ENCODE measurements at places on chromosomes 2 and 18.

DNA sequence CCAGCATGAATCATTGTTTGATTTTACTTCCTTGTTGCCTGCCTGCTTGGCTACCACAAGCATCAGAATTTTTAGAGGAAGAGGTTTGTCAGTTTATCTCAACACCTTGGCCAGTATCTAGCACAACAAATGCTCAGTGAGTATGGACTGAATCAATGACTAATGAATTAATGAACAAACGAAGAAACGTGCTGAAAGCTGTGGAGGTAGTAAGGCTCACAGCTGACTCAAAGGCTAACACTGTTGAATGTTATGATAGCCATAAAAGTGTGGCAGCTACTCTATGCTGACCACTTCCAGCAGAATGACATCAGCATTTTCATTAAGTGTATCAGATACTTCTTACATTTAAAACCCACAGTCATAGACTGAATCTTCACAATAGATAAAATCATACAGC lies 543.4 kb downstream of the IRS1 start:
- no peak overlapping the region for H3K27ac ChIP-seq
- H3K4me1 ChIP-seq: peaks cover 2% of the 10 kb centered on the region
- H3K4me3 ChIP-seq: no peak overlapping the region
- DNase-seq: no peak
- H3K27me3 ChIP-seq: no peaks in the 10 kb centered on the region

DNA sequence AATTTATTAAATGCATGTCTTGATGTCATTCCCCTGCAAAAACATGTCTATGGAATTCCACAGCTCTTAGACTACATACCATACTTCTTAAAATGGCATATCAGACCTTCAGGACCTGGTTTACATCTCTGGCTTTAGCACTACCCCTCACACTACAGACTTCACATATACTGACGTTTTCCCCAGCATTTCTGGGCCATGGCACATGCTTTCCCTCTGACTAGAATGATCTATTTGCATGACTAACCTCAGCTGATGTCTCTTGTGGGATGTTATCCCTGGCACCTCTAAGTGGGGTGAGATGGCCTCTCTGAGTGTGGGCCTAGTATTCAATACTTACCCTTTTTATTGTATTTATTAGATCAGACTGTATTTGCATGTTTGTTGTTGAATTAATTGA lies 381.6 kb downstream of the ERBB4 start:
- H3K4me3 ChIP-seq: no peak overlapping the region
- no peak for DNase-seq
- H3K27ac ChIP-seq: no peak overlapping the region
- no peaks in the 10 kb centered on the region for H3K4me1 ChIP-seq

DNA sequence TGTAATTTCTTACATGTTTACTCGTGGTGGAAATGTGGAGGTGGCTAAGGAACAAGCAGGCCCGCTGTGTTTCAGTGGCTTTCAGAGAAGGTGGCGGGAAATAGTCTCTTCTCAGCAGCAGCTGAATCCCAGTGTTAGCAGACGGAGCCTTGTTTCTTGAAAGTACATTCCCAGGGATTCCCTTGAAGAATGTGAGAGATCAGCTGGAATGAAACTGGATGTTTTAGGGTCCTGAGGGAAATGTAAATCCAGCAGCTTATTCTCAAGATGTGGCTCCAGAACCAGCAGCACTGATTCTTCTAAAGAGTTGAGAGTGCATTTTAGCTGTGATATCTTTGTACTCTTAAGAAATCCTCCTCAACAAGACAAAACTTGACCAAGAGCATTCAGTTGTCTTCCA lies 59.1 kb downstream of the CDC42EP3 start:
- H3K27me3 ChIP-seq: no peaks in the 10 kb centered on the region
- no peaks in the 10 kb centered on the region for H3K36me3 ChIP-seq
- no peak overlapping the region for H3K4me3 ChIP-seq
- no peak for DNase-seq

DNA sequence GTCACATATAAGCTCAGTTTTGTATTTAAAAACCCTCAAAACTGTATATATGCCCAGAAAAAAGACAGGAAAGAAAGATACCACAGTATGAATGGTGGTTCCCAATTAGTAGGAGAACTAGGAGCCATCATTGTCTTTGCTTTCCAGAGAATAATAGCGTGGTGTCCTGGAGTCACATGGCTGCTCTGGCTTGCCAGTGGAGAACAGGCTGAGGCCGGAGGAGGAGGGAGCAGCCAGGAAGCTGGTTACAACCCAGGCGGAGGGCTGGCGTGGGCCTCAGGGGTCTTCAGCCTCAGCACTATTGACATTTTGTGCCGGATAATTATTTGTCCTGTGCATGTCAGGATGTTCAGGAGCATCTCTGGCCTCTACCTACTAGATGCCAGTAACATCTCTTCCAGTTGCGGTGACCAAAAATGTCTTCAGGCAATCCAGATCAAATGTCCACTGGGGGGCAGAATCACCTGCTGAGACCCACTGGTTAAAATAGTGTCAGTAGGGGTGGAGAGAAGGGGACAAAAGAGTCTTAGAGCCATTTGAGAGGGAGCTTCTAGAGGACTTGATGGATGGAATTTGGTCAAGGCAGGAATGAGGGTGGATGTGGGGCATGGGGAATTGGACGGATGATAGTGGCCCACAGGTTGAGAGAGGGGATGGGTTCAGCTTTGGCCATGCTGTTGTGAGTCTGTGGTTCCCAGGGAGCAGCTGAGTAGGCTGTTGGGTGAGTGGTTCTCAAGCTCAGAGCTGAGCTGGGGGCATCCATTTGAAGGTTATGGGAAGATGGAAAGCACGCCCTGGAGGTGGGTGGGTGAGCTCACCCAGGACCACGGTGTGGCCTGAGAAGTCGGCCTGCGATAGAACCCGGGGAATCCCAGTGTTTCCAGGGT lies 144.9 kb downstream of the AGAP1 start:
- H3K27me3 ChIP-seq: no peaks in the 10 kb centered on the region
- peak overlapping the region; percentile 75 for H3K27ac ChIP-seq
- H3K4me3 ChIP-seq: no peak overlapping the region
- no peak for DNase-seq
- H3K36me3 ChIP-seq: no peaks in the 10 kb centered on the region

DNA sequence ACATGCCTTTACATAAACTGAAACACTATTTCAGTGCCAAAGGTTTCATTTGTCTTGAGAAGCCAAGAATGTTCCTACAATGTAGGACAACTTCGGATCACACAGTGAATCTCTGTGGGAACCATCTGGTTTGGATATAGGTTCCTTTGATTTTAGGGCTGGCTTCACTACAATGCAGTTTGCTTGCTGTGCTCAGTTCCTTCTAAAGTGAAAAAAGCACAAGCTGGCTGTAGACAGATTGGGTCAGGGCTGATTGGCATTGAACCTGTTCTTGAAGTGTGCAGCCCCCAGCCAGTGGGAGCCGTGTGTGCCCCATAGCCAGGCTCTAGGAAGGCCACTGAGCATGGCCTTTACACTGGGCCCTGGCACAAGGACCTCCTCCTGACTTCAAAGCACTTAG lies 167.9 kb upstream of the HNRNPA3 start:
- no peaks in the 10 kb centered on the region for H3K36me3 ChIP-seq
- H3K27me3 ChIP-seq: no peaks in the 10 kb centered on the region
- no peak overlapping the region for H3K27ac ChIP-seq
- no peak overlapping the region for H3K4me3 ChIP-seq
- DNase-seq: no peak

DNA sequence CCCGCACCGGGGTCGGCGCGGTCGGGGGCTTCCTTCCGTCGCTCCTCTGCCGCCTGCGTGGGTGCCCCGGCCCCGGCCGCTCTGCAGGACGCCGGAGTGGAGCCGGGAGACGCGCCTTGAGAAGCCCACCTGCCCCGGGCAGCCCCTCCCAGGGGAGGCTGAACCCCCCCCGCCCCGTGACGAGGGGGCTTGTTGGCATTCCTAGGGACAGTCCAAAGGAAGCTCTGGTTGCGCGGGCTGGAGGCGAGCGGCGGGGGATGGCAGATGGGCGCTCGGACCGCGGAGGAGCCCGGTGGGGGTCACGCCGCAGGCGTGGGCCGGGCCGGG lies 133.5 kb upstream of the MGAT5 start:
- DNase-seq: peak; percentile 42
- no peaks in the 10 kb centered on the region for H3K36me3 ChIP-seq
- peak overlapping the region; percentile 95 for H3K27ac ChIP-seq
- H3K27me3 ChIP-seq: no peaks in the 10 kb centered on the region
- H3K4me3 ChIP-seq: peak overlapping the region; percentile 86

GRCh38 chr2:235055891-235056516 lies 104.2 kb downstream of the SH3BP4 start:
- peaks cover 22% of the 10 kb centered on the region for H3K36me3 ChIP-seq
- no peak for DNase-seq
- H3K4me1 ChIP-seq: peaks cover 11% of the 10 kb centered on the region
- H3K4me3 ChIP-seq: no peak overlapping the region
- H3K27me3 ChIP-seq: no peaks in the 10 kb centered on the region

- no peaks in the 10 kb centered on the region for H3K27me3 ChIP-seq
- no peaks in the 10 kb centered on the region for H3K36me3 ChIP-seq
- no peak overlapping the region for H3K4me3 ChIP-seq
- H3K4me1 ChIP-seq: no peaks in the 10 kb centered on the region
- no peak overlapping the region for H3K27ac ChIP-seq
Measured at GRCh38 chr2:182545420-182546167, 118.8 kb upstream of the PDE1A start.

DNA sequence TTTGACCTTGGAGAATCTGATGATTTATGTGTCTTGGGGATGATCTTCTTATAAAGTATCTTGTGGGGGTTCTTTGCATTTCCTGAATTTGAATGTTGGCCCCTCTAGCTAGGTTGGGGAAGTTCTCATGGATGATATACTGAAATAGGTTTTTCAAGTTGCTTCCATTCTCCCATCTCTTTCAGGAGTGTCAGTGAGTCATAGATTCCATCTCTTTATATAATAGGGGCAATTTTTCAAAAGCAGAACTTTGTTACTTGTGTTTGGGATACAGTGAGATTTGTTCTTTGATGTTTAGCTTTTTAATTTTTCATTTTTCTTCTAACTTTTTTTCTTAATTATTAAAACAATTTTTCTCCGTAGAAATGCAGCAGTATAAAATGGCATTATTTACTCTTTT lies 19.4 kb downstream of the TMEM87B start:
- H3K4me1 ChIP-seq: no peaks in the 10 kb centered on the region
- H3K27me3 ChIP-seq: no peaks in the 10 kb centered on the region
- no peak overlapping the region for H3K27ac ChIP-seq
- no peak for DNase-seq
- H3K4me3 ChIP-seq: no peak overlapping the region

DNA sequence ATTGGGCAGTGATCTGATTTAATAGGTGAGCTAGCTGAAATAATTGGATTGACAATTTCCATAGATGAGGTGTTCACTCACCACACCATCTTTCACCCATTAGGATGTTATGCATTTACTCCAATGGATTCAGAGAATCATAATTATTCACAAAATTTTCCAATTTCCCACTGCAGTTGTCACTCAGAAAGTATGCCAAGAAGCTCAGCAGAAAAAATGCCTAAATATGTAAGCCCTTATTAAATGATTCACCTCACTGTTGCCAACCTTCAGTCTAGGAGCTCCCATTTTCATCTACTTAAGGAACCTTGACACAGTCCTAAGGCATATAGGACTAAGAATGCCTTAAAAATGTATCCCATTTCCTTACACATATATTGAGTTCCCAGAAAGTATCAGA lies 94.3 kb downstream of the MBD2 start:
- DNase-seq: no peak
- no peak overlapping the region for H3K4me3 ChIP-seq
- H3K36me3 ChIP-seq: no peaks in the 10 kb centered on the region
- H3K27me3 ChIP-seq: no peaks in the 10 kb centered on the region

DNA sequence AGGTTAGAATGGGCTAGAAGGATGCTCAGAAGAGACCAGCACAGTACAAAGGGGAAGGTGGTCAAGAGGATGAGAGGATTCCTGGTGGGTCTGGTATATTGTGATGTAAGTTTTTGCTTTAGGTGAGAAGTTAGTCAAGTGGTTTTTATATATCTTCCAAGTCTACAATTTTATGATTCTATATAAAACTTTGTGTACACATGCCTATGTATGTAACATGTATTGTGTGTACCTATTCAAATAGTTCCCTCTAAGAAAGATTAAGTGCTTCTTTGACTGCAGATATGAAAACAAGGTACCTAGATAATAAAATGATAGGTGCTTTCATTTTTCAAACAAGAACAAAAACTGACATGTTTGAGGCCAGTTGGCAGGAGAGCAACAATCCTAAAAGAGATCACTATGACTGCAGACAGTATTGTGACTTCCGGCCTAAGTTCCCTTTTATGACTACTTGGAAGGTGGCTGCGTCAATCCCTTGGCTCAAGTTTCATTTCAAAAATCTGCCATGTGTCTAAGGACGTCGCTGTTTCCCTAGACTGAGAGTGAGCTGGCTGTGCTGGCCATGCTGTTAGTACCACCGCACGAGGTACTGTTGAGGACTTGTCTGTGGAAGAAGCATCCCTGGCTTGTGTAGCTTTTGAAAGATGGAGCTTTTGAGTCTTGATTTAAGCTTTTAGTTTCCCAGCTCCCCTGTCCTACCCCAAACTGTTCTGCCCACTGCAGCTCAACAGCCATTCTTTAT lies 123.1 kb downstream of the PRPF40A start:
- DNase-seq: no peak
- H3K4me1 ChIP-seq: no peaks in the 10 kb centered on the region

DNA sequence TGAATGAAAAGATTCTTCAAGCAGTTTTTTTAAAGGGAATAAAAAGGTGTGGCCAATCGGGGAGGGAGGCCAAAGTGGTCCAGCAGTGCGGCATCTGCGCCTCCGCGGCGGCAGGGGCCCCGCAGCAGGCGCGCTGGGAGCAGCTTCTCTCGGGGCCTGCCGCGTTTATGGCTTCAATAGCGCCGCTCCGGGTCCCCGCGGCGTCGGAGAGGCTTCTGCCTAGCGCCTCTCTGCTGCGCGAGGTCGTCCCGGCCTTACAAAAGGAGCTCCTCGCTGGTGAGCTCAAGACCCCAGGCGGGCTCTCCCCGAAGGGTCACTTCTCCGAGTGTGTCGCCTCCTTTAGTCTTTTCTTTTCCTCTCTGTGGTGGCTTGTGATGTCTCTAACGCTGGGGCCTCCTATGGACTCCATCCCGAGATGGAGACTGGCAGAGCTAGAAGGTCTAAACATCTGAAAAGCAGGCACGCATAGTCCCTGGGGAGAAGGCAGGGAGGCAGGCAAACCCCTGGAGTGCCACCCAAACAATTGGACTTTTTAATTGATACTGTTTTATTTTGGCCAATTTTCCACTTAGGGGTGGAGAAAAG lies 67.1 kb downstream of the SUMO1 start:
- peaks cover 4% of the 10 kb centered on the region for H3K27me3 ChIP-seq
- H3K36me3 ChIP-seq: no peaks in the 10 kb centered on the region
- no peak overlapping the region for H3K4me3 ChIP-seq
- H3K4me1 ChIP-seq: no peaks in the 10 kb centered on the region
- no peak overlapping the region for H3K27ac ChIP-seq

- no peaks in the 10 kb centered on the region for H3K36me3 ChIP-seq
- no peak for DNase-seq
- H3K27me3 ChIP-seq: no peaks in the 10 kb centered on the region
- no peak overlapping the region for H3K4me3 ChIP-seq
- H3K4me1 ChIP-seq: peaks cover 6% of the 10 kb centered on the region
Measured at GRCh38 chr2:144419218-144419617, 100.7 kb downstream of the ZEB2 start.

Measured in lung (tissue), 17 donors.